ENCODE measurements at places on chromosomes 2 and 18.

- peak; percentile 20 for DNase-seq
Measured at GRCh38 chr2:157413326-157414035, 30.4 kb downstream of the CYTIP start.

DNA sequence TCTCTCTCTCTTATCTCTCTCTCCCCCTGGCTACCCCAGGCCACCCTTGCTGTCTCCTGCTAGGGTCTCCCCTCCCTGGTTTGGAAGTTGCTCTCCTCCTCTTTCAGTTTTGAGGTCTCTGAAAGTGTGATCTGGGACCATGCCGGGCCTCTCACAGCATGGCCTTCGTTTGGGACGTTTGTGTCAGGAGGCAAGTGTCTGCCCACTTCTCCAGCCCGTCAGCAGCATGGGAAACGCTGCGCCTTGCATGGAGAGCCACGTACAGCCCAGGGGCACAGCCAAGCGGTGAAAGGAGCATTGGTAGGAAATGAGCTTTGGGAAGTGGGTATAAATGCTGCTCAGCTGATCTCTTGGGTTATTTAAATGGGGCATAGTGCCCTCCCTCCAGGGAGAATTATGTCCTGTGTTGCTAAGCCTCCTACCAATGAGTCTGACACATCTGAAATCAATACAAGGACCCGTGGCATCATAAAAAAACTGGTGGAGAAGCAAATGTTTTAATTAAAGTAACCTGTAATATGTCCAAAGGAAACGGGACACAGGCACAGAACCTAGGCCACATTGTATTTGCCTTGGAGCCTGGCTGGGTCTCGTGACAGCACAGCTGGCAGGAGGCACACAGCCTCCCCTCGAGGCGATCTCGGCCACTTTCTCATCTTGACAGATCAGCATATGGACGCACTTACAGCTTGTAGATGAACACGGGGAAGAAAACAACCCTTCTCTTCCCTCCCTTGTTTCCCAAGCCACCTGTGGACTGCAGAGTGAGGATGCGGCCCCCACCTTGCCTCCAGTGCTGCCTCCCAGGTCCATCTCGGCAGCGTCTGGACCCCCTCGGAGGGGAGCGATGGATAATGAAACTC lies 72.7 kb downstream of the SH3RF3 start:
- no peak for DNase-seq

GRCh38 chr2:171004833-171005232 lies 75.8 kb downstream of the GORASP2 start:
- no peak for DNase-seq

- no peak for DNase-seq
Measured at GRCh38 chr2:117359266-117359914, 455.1 kb upstream of the DDX18 start.

DNA sequence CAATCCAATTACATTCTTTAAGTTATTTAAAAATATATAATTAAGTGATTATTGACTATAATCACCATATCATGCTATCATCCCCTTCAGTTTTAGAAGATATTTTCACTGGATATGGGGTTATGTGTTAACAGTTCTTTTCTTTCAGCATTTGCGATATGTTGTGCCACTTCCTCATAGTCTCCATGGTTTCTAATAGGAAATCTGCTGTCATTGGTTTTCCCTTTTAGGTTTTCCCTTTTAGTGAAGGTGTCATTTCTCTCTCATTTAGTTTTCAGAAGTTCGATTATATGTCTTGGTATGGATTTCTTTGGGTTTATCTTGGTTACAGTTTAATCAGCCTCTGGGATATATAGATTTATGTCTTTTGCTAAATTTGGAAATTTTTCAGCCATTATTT lies 34.8 kb upstream of the EPG5 start:
- DNase-seq = no peak

DNA sequence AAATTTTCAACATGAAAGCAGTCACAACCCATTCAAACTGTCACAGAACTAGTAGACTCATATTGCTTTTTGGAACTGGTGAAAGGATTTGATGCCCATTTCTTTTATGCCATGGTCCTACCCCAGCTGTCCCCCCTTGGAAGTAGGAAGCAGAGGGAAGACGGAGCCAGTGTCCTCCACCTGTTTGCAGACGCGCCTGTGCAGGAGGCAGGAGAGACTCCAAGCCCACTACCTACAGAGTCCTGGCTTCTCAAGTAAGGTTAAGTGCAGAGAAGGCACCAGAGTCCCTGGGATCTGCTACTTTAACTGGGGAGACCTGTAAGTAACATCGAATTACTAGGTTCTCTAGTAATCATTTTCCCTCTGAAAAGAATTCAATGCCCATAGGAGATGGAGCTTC lies 32.7 kb upstream of the DNMT3A start:
- no peak for DNase-seq

All from stimulated activated CD8-positive, alpha-beta memory T cell treated with anti-CD3 and anti-CD28 coated beads, Interleukin-4, amount 100 ng/mL, for 1 hour (primary cell).